ENCODE measurements at places on chromosomes 6 and 20.

DNA sequence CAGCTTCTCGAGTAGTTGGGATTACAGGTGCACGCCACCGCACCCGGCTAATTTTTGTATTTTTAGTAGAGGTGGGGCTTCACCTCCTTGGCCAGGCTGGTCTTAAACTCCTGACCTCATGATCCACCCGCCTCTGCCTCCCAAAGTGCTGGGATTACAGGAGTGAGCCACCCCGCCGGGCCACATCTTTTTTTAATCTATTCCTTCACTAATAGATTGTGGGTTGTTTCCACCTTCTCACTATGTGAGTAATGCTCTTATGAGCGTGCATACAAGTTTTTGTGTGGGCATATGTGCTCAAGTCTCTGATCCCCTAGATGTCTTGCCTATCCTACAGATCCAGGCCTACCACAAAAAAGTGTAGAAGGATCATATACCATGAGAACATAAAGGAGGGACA lies 30.7 kb downstream of the CARMIL1 start:
- no peak for DNase-seq

DNA sequence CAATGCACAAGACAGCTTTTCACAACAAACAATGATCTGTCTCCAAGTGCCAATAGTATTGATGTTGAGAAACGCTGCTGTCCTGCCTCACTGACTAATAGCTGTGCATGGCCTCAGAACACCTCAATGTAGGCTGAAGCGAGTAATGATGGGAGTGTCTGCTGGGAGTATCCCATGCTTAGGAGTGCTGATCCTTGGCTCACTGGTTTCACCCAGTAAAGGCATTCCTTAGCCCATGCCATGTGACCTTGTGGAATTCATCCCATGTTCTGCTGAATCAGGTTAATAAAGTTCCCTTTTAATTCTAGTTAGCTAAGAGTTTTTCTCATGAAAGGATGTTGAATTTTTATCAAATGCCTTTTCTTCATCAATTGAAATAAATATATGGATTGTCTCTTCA lies 3.8 kb upstream of the WFDC12 start:
- DNase-seq, result no peak

GRCh38 chr6:51552435-51552834 lies 535.0 kb downstream of the PKHD1 start:
- DNase-seq, result no peak

GRCh38 chr20:57835588-57836455 lies 126.0 kb upstream of the PMEPA1 start:
- no peak for DNase-seq

DNA sequence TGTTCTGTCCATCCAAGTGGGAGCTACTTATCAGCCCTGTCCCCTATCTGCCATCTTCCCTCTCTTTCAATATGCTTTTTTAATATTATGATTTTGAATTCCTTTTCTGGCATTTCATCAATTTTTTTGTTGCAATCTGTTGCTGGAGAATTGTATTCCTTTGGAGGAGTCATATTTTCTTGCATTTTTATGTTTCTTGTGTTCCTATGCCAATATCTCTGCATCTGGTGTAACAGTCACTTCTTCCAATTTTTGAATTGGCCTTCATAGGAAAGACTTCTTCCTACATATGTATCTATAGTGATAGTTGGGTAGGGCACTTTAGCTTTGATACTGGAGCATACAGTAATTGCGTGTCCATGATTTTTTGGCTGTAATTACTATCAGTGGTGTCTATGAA lies 70.1 kb downstream of the ZC2HC1B start:
- no peak for DNase-seq

DNA sequence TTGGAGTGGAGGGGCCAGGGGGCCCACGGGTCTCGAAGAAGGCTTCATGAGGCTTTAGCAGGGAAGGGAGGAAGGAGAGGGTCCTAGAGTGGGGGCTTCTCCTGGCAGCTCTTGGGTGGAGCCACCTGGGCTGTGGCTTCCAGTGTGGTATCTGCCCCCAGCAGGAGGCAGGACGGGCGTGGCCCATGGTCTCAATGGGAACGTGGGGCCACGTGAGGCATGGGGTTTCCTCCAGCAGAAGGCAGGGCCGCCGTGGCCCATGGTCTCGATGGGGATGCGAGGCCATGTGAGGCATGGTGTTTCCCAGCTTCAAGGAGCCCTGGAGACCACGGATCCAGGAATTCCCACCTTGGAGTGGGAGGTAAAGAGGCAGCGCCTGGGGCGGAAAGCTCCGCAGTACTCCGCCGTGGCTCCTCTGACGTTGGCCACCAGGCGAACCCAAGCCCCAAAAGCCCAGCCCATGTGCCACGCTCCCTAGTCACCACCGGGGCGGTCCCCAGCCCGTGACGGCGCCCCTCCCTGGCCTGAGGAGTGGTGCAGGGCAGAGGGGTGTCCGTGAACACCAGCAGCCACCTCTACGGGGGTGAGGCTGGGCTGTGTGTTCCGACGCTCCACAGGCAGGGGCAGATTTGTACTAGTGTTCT lies 62.0 kb upstream of the GATA5 start:
- DNase-seq, result no peak

GRCh38 chr6:53630533-53631226 lies 34.9 kb downstream of the KLHL31 start:
- no peak for DNase-seq

DNA sequence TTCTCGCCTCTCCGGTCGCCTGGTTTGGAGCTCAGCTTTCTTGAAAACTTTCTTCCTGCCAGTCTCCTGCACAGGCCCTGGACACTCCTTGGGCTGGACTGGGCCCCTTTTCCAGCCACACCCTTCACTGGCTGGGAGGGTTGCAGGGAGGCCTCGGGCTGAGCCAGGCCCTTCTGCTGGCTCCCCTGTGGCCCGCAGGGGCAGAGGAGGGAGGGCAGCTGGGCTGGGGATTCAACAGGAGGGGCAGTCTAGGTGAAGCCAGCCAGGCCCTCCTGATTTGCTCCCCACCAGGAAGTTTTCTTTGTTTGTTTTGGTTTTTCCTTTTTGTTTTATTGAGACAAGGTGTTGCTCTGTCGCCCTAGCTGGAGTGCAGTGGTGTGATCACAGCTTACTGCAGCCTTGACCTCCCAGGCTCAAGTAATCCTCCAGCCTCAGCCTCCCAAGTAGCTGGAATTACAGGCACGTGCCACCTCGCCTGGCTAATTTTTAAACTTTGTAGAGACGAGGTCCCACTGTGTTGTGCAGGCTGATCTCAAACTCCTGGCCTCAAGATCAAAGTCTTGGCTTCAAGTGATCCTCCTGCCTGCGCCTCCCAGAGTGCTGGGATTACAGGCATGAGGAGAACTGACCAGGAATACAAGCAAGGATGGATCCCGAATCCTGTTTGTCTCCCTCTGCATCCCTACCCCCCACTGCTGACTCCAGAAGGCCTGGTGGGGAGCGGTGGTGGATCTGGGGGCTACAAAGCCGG lies 23.5 kb upstream of the CDH22 start:
- DNase-seq, result no peak

DNA sequence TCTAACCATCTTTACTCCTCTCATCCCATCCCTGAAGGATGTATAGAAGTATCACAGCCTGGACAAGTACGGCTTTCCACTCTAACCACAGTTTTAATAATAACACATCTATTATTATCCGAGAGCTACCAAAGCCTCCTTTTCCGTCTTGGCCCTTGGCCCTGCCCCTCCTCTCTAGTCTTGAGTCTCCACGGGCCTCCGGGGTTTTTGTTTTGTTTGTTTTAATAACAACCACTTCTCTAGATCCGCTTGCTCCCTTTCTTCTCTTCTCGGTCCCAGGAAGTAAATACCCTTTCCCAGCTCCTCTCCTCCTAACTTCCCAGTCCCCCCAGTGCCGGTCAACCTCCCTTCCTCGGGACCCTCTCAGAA lies 661 bp downstream of the LCA5 start:
- no peak for DNase-seq

- no peak for DNase-seq
Observed at GRCh38 chr6:70520575-70520974, 46.2 kb upstream of the SDHAF4 start.

- no peak for DNase-seq
Observed at GRCh38 chr6:72287801-72288200, 334.1 kb upstream of the KCNQ5 start.

GRCh38 chr6:134358320-134358719 lies 40.4 kb upstream of the SGK1 start:
- DNase-seq, result no peak
